ENCODE measurements at places on chromosomes 2 and 18.

GRCh38 chr18:74234326-74235171 lies 57.2 kb downstream of the CYB5A start:
- no peaks in the 10 kb centered on the region for H3K27me3 ChIP-seq
- no peak overlapping the region for H3K27ac ChIP-seq
- no peak for DNase-seq
- H3K4me1 ChIP-seq: no peaks in the 10 kb centered on the region
- H3K36me3 ChIP-seq: no peaks in the 10 kb centered on the region

DNA sequence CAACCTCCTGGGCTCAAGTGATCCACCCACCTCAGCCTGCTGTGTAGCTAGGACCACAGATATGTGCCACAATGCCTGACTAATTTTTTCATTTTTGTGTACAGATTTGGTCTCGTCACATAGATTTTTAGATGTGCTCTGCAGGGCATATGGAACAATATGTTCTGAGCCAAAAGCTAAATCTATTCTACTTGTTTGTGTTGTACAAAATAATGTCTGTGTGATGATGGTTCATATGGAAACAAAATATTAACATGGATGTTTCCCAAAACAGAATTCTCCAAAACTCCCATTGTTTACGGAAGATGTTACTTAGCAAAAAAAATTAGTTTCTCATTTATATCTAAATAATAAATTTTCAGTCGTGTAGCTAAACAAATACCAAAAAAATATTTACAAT lies 12.6 kb upstream of the KLHL23 start:
- H3K36me3 ChIP-seq: no peaks in the 10 kb centered on the region
- no peak overlapping the region for H3K4me3 ChIP-seq
- DNase-seq: no peak
- H3K27me3 ChIP-seq: no peaks in the 10 kb centered on the region

DNA sequence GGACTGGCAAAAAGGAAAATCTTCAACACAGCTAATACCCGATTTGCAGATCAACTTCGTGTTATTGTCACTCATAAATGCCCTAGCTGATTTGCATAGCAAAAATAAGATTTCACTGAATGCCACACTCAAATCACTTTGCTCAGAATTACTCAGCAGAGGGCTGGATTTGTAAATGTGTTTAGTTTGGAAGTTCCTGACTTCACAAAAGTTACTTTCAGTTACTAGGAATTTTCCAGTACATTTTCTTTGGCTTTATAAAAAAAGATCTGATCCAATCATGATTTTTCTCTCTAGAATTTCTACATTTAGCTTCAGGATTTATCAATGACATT lies 433.3 kb upstream of the ID2 start:
- no peak for DNase-seq
- H3K27me3 ChIP-seq: no peaks in the 10 kb centered on the region
- H3K27ac ChIP-seq: no peak overlapping the region
- no peaks in the 10 kb centered on the region for H3K36me3 ChIP-seq
- H3K4me1 ChIP-seq: no peaks in the 10 kb centered on the region

- no peak overlapping the region for H3K27ac ChIP-seq
- H3K36me3 ChIP-seq: no peaks in the 10 kb centered on the region
- H3K4me1 ChIP-seq: peaks cover 1% of the 10 kb centered on the region
Observed at GRCh38 chr18:44686156-44686555, 5.5 kb downstream of the SETBP1 start.

- no peaks in the 10 kb centered on the region for H3K4me1 ChIP-seq
- H3K27me3 ChIP-seq: no peaks in the 10 kb centered on the region
- no peak overlapping the region for H3K27ac ChIP-seq
- no peak overlapping the region for H3K4me3 ChIP-seq
- no peak for DNase-seq
Observed at GRCh38 chr2:220855296-220855695, 716.8 kb downstream of the EPHA4 start.

- no peak overlapping the region for H3K4me3 ChIP-seq
- no peaks in the 10 kb centered on the region for H3K4me1 ChIP-seq
- no peaks in the 10 kb centered on the region for H3K36me3 ChIP-seq
- no peaks in the 10 kb centered on the region for H3K27me3 ChIP-seq
- H3K27ac ChIP-seq: no peak overlapping the region
- no peak for DNase-seq
Observed at GRCh38 chr2:21220930-21221329, 97.2 kb downstream of the TDRD15 start.

- H3K4me3 ChIP-seq: no peak overlapping the region
- no peak for DNase-seq
- no peak overlapping the region for H3K27ac ChIP-seq
- no peaks in the 10 kb centered on the region for H3K4me1 ChIP-seq
- H3K36me3 ChIP-seq: no peaks in the 10 kb centered on the region
Observed at GRCh38 chr2:154961676-154962075, 263.2 kb downstream of the KCNJ3 start.

DNA sequence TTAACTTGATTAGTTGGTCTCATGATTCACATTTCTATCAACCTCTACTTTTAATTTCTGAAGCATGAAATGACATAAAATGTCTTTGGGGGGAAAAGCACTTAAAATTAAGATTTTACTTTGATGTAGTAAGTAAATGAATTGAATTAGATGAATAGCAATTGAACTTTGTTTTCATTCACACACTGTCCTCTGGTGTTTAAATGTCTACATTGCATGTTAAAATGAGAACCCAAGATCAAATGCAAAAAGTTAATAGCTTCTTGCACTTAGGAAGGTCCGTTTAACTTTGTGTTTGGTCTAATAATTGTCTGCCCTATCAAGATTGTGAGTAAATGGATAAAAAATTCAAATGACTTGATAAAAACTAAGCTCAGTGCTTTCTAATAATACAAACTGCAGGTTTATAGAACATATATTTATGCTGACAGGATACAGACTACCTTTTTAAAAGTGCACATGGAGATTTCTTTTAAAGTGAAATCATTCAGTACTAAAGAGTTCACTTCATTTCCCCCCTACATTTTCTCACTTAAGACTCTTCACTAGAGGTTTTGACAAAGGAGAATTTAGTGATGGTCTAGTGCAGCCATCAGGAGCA lies 156.2 kb upstream of the NABP1 start:
- H3K27me3 ChIP-seq: no peaks in the 10 kb centered on the region
- no peak overlapping the region for H3K27ac ChIP-seq
- no peak overlapping the region for H3K4me3 ChIP-seq
- no peaks in the 10 kb centered on the region for H3K4me1 ChIP-seq
- H3K36me3 ChIP-seq: no peaks in the 10 kb centered on the region

GRCh38 chr2:231900486-231900942 lies 25.7 kb downstream of the NPPC start:
- no peaks in the 10 kb centered on the region for H3K27me3 ChIP-seq
- peaks cover 2% of the 10 kb centered on the region for H3K4me1 ChIP-seq
- H3K27ac ChIP-seq: no peak overlapping the region
- no peaks in the 10 kb centered on the region for H3K36me3 ChIP-seq

- no peak overlapping the region for H3K27ac ChIP-seq
- no peak for DNase-seq
- no peaks in the 10 kb centered on the region for H3K27me3 ChIP-seq
- H3K36me3 ChIP-seq: no peaks in the 10 kb centered on the region
- no peak overlapping the region for H3K4me3 ChIP-seq
- H3K4me1 ChIP-seq: no peaks in the 10 kb centered on the region
Observed at GRCh38 chr2:237314198-237314597, 99.8 kb downstream of the COL6A3 start.

DNA sequence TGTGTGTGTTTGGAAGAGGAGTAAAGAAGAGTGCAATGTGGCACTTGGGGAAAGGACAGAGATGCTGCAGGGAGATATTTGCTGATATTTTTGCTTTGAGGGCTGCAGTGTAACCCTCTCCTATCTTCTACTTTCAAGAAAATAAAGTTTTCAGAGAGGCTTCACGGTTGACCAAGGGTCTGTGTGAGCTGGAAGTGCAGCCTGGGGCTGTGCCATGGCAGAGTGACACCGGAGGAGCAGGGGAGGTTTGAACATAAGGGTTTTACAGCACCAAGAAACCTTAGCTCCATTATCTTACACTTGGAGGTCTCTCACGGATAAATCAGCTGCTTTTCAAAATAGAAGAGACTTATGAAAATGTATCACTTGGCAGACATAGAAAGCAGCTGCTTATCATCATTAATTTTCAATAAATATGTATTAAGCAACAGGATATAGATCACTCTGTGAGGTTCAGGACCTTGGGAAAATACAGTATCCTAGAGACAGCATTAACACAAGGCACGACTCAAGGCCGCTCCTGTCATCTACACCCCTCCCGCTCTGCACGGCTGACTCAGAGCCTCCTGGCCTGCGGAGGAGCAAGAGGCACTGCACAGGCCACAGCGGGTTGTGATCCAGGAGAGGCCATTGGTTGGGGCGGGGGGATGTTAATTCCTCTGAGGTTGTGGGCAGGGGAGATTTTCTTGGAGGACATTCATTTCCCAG lies 127.8 kb downstream of the COPS8 start:
- no peaks in the 10 kb centered on the region for H3K4me1 ChIP-seq
- H3K4me3 ChIP-seq: no peak overlapping the region
- H3K27me3 ChIP-seq: no peaks in the 10 kb centered on the region
- H3K27ac ChIP-seq: no peak overlapping the region

GRCh38 chr2:61017556-61018317 lies at the start of the genes PEX13 and PUS10:
TSS of gene PEX13 (plus strand) at chr2:61017720. CDS start at chr2:61017760, 40 bp downstream.
TSS of gene PUS10 (minus strand) at chr2:61018255. CDS start at chr2:61011890, 6,365 bp downstream.
- H3K4me1 ChIP-seq: peaks cover 10% of the 10 kb centered on the region
- peaks cover 5% of the 10 kb centered on the region for H3K36me3 ChIP-seq
- peak within 1 kb of the TSS; percentile 64 for H3K4me3 ChIP-seq
- H3K27ac ChIP-seq: peak within 1 kb of the TSS; percentile 71

DNA sequence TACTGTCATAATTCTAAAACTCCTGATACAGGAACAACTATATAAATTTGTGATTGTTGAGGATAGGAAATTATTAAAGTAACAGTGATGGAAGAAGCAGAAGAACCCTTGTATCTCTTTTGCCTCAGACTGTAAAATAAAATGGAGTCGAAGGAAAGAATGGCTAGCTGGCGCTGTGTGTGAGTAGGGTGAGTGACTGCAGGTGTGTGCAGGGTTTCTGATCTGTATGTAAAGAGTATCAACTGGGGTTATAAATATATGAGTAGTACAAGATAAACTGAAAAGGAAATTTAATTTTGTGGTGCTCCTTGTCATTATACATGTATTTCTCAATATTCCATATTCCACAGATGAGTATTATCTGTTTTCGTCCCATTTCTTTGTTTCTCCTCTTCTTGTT lies 15.2 kb downstream of the POLI start:
- H3K27me3 ChIP-seq: no peaks in the 10 kb centered on the region
- H3K4me1 ChIP-seq: peaks cover 9% of the 10 kb centered on the region
- H3K4me3 ChIP-seq: no peak overlapping the region
- peaks cover 45% of the 10 kb centered on the region for H3K36me3 ChIP-seq
- DNase-seq: no peak

DNA sequence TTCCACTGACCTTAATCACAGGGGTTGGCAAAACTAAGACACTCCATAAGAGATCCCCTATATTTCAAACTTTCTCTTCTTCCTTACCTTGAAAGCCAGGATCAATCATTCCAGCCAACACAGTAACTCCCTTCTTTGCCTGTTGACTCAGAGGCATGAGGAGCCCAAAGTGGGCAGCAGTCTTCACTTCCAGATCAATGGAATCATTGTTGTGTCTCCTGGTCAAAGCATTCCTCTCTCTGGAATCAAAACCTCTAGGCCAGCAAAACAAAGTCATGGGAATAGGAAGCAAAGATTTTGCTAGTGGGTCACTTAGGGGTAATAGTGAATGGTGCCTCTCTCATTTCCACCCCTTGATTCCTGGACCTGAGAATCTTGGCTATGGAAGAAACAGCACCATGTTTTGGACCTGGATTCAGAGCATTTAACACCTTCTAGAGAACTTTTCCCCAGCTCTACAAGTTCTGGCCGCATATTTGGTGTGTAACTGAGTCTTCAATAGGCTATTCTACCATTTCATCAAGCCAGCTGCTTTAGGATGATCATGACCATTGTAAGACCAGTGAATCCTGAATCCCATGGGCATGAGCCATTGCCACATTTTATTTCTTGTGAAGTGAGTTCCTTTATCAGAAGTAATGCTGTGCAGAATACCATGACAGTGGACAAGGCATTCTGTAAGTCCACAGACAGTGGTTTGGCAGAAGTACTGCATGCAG lies 65.7 kb upstream of the SERPINE2 start:
- no peak overlapping the region for H3K4me3 ChIP-seq
- H3K27me3 ChIP-seq: no peaks in the 10 kb centered on the region
- H3K4me1 ChIP-seq: no peaks in the 10 kb centered on the region
- H3K36me3 ChIP-seq: no peaks in the 10 kb centered on the region
- no peak for DNase-seq

DNA sequence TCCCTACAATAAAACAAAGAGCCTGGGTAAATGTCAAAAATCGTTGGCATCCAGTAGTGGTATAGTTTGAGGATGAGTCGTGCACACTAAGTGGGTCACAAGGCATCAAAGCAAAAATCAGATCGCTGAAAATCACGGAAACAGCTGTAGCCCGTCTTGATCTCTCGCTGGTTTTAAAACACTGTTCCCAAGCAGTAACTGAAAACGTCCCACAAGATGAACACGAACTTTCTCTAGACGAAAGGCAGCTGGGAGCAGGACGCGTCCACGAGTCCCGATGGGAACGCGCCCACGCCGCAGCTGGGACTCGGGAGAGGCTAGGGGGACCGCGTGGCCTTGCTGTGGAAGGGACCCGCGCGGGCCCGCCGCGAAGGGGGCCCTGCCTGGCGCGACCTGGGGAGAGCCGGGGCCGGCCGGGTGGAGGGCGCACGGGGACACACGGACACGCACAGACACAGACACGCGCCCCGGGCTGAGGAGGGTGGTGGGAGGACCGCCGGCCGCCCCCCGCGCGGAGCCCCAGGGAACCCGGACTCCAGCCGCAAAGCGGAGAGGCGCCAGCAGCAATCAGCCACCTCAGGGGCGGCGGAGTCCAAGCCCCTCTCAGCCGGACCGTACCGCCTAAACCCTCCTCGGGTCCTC lies 651 bp downstream of the STK17B start:
- peak overlapping the region; percentile 91 for H3K4me3 ChIP-seq
- peak overlapping the region; percentile 99 for H3K27ac ChIP-seq
- H3K36me3 ChIP-seq: peaks cover 24% of the 10 kb centered on the region
- DNase-seq: peak; percentile 63
- H3K4me1 ChIP-seq: peaks cover 35% of the 10 kb centered on the region

- H3K4me1 ChIP-seq: no peaks in the 10 kb centered on the region
- H3K27me3 ChIP-seq: peaks cover 5% of the 10 kb centered on the region
- H3K4me3 ChIP-seq: no peak overlapping the region
- H3K27ac ChIP-seq: no peak overlapping the region
- H3K36me3 ChIP-seq: no peaks in the 10 kb centered on the region
Observed at GRCh38 chr2:119025013-119025412, 83.0 kb downstream of the MARCO start.

DNA sequence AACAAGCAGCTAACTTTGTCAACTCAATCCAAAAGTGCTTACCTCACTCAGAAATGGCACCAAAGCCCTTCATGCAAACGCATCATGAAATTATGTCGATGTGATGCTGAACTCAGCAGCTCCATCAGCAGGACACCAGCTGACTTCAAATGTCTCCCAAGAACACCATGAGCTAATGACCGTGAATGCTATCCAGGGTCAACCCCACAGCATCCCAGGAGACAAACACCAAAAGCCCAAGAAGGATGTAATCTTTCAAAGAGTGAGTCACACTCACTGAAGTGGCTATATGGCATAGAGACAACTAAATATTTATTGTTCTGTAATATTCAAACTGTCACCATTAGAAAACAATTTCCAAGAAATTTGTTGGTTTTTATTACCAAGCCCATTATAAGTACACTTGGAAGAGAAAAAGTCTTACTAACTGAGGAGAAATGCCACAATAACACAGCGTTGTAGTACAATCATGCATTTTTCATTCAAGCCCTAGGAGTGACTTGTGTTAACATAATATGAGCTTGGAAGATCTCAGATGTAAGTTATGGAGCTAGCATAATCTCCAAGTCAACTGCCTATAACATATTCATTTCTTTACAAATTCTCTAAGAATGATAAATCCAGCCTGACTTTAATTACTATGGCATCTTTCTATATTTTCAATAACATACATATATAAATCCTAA lies 165.0 kb upstream of the CCDC68 start:
- no peaks in the 10 kb centered on the region for H3K4me1 ChIP-seq
- H3K27me3 ChIP-seq: no peaks in the 10 kb centered on the region
- H3K36me3 ChIP-seq: no peaks in the 10 kb centered on the region
- H3K4me3 ChIP-seq: no peak overlapping the region
- no peak for DNase-seq
